ENCODE measurements at places on chromosomes 2 and 18. TPM values are rescaled to one million over a fixed set of nuclear protein-coding genes. Genes with fewer than 3 reads are reported as not detected.

DNA sequence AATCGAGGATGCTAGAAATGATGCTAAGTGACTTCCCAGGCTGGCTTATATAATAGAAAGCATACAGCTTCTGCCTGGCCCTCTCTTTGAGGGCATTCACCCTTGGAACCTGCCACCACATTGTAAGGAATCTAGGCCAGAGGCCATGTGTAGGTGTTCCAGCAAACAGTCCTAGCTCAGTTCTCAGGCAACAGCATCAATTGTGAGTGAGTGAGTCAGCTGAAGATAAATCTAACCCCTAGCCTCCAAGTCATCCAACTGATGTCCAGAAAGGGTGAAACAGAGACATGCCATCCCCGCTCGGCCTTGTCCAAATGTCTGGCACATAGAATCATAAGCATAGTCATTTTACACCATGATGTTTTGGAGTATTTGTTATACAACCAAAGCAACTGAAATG is 324.3 kb upstream of the KLHL14 start:
- DNase-seq: no peak

- no peak for DNase-seq
These were observed 241.0 kb downstream of the HNMT start for GRCh38 chr2:138205281-138205680.

GRCh38 chr2:20976527-20976926 is 67.3 kb downstream of the APOB start:
- no peak for DNase-seq

- no peak for DNase-seq
These were observed 70.6 kb downstream of the EMILIN2 start for GRCh38 chr18:2917259-2918047.

DNA sequence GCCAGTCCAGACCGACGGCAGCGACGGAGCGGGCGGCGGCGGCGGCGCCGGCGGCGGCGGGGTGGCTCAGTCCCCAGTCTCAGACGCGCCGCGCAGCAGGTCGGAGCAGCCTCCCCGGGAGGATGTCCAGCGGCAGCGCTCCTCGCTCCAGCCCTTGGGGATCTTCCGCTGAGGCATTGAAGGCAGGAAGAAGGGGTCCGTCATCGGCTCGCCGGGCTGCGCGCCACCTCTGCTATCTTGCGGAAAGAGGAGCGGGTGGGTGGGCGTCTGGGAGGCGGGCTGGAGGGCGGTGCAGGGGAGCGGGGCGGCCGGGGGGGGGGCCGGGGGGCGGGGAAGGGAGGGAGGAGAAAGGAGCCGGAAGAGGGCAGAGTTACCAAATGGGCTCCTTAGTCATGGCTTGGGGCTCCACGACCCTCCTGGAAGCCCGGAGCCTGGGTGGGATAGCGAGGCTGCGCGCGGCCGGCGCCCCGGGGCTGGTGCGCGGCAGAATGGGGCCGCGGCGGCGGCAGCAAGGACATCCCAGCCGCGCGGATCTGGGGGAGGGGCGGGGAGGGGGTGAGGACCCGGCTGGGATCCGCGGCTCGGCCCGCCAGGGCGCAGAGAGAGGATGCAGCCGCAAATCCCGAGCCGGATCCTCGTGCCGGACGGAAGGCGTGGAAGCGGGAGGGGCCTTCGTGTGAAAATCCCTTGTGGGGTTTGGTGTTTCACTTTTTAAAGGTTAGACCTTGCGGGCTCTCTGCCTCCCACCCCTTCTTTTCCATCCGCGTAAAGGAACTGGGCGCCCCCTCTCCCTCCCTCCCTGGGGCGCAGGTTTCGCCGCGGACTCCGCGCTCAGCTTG is at the start of gene NETO1:
Gene NETO1, minus strand, starts transcription at position 242 of the 839 bp plus-strand sequence. CDS start 696 bp downstream, outside the sequence.
- peak; percentile 40 for DNase-seq

DNA sequence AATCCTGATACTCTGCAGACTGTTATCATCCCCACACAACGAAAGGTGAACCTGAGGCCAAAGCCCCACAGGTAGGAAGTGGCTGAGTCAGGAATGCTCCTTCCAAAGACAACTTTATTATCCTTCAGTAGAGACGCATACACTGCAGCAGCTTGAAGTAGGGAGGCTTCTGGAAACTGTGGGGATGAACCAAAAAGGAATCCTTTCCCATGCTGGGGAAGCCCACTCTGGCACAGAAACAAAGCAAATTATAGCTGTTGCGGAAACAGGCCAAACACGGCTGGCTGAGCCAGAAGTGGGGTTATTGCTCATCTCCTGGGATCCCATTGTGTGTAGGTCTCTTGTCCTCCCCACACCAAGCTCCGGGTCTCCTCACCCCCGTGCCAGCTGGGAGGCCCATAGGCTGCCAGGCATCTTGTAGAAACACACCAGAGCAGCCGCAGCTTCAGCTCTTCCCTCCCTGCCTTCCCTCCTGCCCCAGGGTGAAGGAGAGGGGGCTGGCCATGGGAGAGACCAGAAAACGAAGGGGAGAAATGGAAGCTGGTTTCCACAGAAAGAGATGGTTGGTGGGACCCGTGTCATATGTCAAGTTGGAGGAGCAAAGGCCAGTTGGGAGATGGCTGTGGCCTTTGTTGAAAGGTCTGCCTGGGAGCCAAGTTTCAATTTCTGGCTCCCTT is 176.9 kb upstream of the NABP1 start:
- no peak for DNase-seq

GRCh38 chr2:64405581-64406406 is 48.2 kb upstream of the LGALSL start:
- DNase-seq: no peak

DNA sequence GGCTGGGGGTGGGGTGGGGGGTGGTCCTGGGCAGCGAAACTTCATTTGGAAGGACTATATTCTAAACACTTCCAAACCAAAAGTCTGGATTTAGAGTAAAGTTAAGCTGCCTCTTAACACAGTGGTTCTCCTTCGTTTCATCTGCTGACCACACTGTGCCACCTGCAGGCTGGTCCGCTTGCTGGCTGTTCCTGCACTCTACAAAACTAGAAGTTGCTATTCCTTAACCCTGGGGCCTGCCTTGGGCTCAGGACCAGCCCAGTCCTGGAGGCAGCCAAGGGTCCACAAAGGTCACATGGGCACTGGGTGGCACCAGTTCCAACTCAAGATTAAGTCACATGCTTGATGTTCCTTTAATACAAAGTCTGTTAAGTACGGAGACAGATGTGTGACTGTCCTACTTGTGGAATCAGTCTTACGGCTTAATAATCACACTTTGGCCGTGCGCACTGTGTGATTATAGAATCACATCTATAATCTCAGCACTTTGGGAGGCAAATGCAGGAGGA is 195.4 kb downstream of the FAM210A start:
- DNase-seq: no peak

DNA sequence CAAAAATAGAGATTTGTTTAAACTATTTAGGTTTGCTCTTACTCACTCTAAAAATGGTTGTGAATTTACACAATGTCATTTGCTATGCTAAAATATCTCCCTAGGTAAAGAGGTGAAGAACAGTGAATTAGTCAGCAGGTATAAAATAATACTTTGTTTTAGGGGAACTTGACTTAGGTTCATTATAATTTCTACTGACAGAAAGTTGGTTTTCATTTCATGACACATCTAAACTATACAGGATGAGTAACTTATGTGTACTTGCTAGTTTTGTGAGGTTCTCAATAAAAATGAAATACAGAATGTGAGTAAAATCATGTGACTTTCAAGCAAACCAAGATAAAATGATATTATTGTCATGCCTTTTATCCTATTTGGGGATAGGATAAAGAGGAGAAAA is 66.0 kb downstream of the DIS3L2 start:
- no peak for DNase-seq

DNA sequence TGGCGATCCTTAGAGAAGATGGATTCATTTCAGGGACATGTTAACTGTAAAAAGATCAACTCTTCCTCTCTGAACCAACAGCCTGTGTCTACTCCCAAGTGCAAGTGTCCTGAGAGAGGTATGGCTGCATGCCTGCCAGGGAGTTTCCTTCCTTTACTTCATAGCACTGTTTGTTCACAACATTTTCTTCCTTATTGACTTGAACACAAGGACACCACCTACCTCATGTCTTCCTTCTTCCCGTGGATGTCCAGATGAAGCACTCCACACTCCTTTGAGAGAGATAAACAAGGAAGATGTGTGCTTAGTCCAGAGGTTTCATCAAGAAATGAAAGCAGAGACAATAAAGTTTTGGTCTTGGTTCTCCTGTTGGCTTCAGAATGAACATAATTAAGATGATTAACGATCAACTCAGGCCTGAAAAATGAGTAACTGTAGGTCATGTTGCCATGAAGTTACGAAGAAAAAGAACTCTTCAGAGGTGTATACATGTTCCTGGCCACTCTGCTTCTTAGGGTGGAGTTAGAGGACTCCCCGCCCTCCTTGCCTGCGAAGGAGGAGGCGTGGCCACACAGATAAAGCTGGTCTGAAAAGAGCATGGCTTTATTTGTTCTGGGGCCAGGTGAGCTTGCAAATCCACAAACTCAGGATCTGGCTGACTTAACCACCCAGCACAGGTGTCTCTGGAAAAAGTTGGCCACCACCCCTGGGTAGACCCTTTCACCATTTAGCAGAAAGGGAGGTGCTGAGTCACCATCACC is 155.0 kb upstream of the KCTD1 start:
- DNase-seq: no peak

DNA sequence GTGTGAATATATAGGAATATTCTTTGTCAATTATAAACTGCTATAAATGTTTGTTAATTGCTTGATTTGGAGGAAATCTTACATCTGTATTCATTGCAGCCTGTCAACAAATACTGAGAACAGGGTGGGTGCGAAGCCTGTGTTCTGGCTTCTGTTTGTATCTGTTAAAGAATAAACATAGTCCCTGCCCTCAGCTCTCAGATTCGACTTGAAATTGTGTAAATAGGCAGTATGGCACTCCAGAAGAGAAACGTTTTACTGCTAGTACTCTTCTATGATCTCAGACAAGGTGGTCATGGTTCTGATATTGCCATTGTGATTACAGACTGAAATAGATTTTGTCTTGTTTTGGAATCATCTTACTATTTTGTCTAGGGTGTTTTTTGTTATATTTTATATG is 92.1 kb downstream of the TANC1 start:
- DNase-seq: no peak

GRCh38 chr2:192585418-192585817 is 390.7 kb upstream of the TMEFF2 start:
- DNase-seq: no peak

DNA sequence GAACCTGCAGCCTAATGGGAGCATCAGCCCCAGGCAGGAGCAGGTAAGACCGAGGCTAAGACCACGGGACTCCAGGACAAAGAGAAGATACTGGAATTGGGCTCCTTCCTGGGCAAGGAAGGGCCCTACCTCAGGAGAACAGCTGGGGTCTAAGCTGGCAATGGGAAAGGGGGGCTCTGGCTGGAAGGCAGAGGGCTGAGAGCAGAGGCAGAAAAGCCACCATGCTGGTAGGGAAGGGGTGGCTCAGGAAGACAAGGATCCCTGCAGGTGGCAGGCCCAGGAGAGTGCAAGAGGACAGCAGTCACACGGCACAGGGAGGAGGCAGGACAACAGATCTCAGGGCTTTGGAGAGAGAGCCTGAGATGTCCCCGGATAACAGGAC is 203.5 kb downstream of the NDUFA10 start:
- no peak for DNase-seq

DNA sequence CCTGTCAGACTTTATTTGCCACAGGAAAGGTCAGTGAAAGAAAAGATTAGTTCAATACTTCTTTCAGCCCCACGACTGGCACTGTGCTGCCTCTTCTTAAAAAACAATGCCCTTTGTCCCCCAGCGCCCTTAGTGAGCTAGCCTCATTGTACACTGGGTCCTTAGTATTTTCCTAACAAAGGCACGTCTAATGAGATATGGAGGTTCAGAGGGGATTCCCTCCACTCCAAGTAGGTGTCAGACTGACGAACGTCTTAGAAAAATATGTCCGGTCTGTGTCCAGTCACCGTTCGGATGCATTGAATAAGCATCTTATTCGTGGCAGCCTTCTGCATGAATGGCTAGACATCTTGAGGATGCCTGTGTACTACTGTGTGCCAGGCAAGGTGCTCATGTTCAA is 1.1 kb downstream of the FECH start:
- no peak for DNase-seq

DNA sequence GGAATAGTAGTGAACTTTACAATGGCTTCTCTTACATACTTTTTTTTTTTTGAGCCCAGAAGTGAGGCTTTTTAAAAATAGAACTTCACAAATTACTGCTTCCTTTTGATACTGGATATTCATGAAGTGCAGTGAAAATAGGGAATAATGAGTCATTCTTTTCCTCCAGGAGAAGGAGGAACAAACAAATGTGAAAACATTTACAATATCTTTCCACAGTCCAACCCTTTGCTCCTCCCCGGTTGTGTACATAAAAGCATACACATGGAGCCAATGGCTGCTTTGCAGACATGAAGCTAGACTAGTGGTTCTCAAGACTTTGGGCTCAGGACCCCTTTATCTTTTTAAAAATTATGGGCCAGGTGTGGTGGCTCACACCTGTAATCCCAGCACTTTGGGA is 266.9 kb downstream of the GBX2 start:
- no peak for DNase-seq

- no peak for DNase-seq
These were observed 86.0 kb downstream of the CDC42EP3 start for GRCh38 chr2:37585295-37585908.

GRCh38 chr2:241463276-241464135 is 44.9 kb downstream of the STK25 start:
- DNase-seq: no peak

DNA sequence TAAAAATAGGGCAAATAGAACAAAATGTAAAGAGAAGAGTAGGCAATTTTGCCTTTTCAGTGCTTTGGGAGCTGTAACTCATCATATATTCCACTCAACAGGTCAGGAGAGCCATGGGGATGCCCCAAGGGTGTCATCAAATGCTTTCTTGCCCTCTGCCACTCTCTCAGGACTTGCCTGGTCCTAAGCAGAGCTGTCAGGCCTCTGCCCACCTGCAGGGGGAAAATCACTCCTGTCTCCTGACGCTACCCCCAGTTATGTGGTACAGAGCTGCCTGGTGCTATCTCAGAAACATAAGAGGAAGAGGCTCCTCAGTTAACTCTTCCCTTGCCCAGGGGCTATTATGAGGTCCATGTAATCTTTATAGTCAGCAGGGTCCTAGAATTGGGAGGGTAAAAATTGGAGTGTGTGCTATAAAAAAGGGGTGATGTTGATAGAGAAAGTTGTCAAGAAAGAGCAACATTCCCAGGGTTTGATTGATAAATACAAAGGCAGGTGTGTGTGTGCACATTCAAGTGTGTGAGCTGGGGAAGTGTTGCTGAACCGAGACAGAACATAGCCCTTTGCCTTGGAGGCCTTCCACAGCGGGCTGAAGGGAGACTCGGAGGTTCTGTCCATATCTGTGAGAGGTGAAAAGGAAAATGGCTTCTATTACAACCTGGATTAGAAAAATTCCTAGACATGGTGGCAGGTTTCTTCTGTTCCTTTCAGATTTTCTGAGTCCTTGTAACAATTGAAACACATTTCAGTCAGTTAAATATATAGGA is 25.4 kb downstream of the PTPRM start:
- no peak for DNase-seq

GRCh38 chr2:47510745-47511144 is 107.8 kb downstream of the MSH2 start:
- no peak for DNase-seq

GRCh38 chr2:64352292-64352691 is 101.7 kb upstream of the LGALSL start:
- no peak for DNase-seq

UGT1A9 gene
- not detected for total RNA-seq

SATB2 gene
- 4.7 TPM for total RNA-seq

NMUR1 gene
- not detected for total RNA-seq

TNFAIP6 gene
- total RNA-seq: not detected

SPC25 gene
- total RNA-seq: 15.8 TPM

DCC gene
- total RNA-seq: 8.4 TPM

OTOS gene
- total RNA-seq: not detected

UBXN4 gene
- total RNA-seq: 143 TPM

CROCC2 gene
- total RNA-seq: 0.36 TPM

MBD5 gene
- 65.6 TPM for total RNA-seq

LYG1 gene
- 3.3 TPM for total RNA-seq

CD8A gene
- total RNA-seq: 0.13 TPM

Measured in progenitor cell of endocrine pancreas (in vitro differentiated cells).